ENCODE measurements at places on chromosomes 16 and 17. TPM values are rescaled to one million over a fixed set of nuclear protein-coding genes. Genes with fewer than 3 reads are reported as not detected.

Gene KRTAP4-4
- total RNA-seq, result not detected

Gene GALR2
- total RNA-seq, result under 0.01 TPM

Gene NOXO1
- total RNA-seq, result 0.13 TPM

Gene HIGD1B
- not detected for total RNA-seq

DNA sequence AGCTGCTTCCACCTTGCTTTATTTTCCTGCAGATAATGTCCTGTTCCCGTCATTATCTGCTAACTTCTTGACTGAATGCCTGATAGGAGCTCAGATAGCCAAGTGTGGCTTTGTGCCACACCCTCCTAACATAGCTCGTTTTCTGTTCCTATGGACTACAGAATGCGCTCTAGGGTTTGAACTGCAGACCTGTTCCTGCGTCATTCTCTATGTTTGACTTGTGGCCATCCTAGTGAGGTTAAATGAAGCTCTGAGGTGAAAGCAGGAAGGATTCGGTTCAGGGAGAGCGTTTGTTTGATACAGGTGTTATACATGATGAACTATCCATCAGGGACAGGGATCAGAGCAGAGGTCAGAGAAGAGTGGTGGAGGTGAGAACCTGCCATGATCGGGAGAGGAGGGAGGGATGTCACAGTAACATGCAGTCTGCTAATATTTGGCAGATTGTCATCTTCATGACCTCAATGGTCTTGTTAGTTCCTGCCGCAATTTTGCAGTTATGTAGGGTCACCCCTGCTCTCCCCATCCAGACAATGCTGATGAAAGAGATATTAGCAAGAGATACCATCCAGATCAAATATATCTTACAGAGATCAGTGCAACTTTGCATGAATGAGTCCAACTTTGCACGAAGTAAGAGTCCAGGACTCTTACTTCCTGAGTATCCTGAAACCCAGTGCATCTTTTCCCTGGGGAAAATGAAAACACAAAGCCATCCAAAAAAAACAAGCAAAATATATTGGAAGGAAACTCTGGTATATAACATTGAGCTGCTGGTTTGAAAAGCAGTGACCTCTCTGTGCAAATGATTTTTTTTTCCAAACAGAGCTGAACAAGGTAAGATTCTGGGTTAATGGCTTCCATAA, 32.8 kb downstream of the MPHOSPH6 start:
- peak; percentile 79 for DNase-seq

DNA sequence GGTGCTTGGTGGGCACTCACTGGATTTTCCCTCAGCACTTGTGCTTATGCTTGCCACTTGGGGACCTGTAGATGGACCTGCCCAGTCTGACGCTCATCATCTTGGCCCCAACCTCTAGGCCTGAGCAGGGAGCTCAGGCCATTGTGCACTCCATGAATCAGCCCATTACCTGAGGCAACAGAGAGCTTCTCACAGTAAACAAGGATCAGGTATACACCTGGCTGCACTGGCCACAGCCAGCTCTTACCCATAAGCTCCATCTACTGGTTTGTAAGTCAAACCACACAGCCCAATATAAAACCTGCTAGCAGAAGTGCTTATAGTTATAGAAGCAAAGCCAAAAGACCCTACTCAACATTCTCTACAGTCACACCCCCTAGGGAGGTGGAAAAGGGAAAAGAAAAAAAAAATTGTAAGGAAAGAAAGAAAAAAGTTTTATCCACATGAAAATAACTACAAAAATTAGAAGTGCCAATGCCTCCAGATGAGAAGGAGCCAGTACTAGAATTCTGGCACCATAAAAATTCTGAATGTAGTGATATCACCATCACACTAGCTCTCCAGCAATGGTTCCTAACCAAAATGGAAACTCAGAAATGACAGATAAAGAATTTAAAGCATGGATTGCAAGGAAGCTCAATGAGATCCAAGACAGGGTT, 87.8 kb upstream of the CDH5 start:
- no peak for DNase-seq

DNA sequence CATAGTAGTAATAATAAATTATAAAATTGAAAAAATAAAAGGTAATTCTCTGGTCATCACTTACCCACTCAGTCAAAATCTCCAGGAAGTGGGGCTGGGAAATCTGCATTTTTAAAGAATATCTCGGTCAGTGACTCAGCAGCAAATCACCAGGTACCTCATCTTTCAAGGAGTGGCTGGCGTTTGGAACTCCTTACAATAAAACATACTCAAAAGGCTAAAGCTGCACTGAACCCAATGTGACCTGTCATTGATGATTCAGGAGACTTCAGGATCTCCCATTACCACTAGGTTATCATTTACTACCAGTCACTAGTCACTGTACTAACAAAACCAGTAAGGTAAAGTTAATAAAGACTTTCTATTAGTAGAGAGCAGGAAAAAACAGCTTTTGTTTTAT, 21.5 kb upstream of the RFFL start:
- no peak for DNase-seq

- DNase-seq, result no peak
These were observed 5.1 kb downstream of the PRSS21 start for GRCh38 chr16:2822158-2822495.

DNA sequence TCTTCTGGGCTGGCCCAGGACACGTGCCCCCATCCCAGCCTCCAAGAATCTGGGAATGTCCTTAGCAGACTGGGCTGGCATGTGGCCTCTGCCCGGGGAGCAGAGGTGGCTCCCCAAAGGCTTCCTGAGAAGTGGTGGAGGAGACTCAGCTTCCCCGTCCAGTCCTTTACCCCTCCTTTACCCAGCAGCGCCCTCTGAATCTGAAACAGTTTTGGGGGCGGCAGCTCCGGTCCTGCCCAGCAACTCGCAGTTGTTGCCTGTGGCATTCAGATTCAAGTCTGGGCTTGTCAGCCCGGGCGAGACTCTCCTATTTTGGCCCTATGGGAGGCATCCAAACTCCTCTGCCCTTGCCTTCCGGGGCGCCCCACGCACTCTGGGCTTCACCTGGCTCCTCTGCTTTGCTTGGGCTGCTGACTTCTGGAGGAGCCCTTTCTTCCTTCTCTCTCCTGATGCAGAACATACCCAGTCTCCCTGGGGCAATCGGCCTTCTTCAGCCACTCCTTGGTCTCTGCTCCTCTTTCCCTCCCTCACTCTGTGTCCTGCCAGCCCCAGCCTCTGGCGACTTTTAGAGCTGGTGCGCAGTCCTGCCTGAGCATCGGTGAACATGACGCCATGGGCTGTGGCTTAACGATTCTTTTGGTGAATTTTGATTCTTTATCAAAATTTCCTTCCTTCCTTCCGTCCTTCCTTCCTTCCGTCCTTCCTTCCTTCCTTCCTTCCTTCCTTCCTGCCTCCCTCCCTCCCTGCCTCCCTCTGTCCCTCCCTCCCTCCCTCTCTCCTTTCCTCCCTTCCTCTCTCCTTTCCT, 55.2 kb downstream of the CMIP start:
- DNase-seq, result no peak

DNA sequence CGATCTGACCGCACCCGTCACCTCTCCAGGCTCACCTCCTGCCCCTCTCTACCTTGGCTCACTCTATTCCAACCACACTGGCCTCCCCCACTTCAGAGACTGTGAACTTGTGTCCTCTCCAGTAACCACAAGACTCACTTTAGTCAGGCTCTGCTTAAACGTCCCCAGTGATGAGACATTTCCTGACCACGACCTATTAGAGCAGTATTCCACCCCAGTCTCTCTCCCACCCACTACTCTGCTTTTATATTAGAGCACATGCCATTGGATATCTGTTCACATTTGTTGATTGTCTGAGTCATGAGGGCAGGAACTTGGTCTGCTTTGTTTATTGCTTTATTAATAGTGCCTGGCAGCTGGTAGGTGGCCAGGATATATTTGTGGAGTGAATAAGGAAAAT, 20.1 kb downstream of the COX11 start:
- no peak for DNase-seq

- DNase-seq, result no peak
These were observed 83.9 kb downstream of the NT5M start for GRCh38 chr17:17387017-17387497.

GRCh38 chr17:41516830-41517283, 1.8 kb downstream of the KRT15 start:
- no peak for DNase-seq

Data from dermis microvascular lymphatic vessel endothelial cell (primary cell).